Activated CD4-positive, alpha-beta T cell treated with anti-CD3 and anti-CD28 coated beads, Interleukin-2, amount 50 U/mL, for 4 hours (primary cell): ENCODE measurements at places on chromosomes 12 and 14.

GRCh38 chr12:119989361-119989730 lies 310 bp downstream of the BICDL1 start:
- DNase-seq = peak; percentile 39

GRCh38 chr14:20557212-20557542 lies 3.7 kb downstream of the RNASE9 start:
- DNase-seq = no peak

- DNase-seq = no peak
Measured at GRCh38 chr12:109544955-109545531, 28.3 kb downstream of the MMAB start.

DNA sequence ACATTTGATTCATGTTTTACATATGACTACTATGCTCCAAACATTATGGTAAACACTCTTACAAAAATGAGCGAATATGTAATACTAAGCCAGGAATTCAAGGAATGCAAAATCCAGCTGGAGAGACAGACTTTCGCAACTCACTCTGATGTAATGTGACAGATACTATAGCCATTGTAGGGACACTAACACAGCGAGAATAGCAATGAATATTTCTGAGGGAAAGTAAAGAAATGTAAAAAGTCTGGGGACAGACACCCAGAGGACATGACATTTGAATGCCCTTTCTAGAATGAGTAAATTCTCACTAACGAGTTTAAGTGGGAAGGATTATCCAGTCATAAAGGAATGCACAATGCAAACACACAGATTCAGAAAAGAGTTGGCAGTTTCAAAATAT lies 121.9 kb downstream of the PIK3C2G start:
- no peak for DNase-seq

GRCh38 chr14:74840603-74841030 lies 35.3 kb downstream of the PROX2 start:
- no peak for DNase-seq
